ENCODE measurements at places on chromosomes 16 and 17. TPM values are rescaled to one million over a fixed set of nuclear protein-coding genes. Genes with fewer than 3 reads are reported as not detected.
A peak's percentile ranks its signal among the peaks of the same experiment; 100 is the strongest.

The KRT27 gene
- polyA plus RNA-seq: not detected

The DHX58 gene
- 10.7 TPM for polyA plus RNA-seq

The KRT16 gene
- polyA plus RNA-seq: not detected

GRCh38 chr17:75910699-75911098 is 6.0 kb upstream of the MRPL38 start:
- H3K36me3 ChIP-seq: no peaks in the 10 kb centered on the region
- no peaks in the 10 kb centered on the region for H3K27me3 ChIP-seq
- H3K4me1 ChIP-seq: peaks cover 5% of the 10 kb centered on the region
- no peak for DNase-seq

DNA sequence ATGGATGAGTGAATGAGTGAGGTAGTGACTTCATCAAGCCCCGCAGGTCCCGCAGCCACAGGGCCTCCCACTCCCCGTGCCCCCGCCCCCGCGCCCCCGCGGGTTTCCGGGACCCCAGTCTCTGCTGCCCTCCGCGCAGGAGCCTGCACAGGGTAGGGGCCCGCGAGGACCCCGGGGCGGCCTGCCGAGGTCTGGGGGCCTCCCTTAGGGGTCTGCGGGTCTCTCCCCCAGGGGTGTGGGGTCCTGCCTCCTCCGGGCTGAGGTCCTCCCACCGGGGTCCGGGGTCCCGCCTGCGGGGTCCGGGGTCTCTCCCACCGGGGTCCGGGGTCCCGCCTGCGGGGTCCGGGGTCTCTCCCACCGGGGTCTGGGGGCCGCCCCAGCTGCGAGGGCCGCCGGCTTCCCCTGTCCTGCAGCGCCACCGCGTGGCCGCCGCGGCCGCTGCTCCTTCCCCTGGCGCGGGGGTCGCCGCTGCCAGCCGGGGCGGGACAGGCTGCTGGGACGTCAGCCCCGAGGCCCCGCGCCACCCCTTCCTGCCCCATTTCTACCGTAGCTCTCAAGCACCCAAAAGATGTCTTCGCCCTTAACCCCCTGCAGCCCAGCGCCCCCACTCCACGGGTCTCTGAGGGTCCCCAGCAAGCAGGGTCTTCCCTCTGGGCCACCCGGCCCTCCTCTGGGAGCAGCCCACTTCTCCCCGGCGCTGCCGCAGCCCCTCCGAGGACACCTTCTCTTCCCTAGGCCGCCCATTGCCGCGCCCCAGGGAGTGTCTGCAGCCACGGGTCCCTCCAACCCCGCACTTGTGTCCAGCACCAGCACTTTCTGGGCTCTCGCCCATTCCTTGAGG is 10.4 kb upstream of the CHMP6 start:
- no peak overlapping the region for H3K27ac ChIP-seq
- peaks cover 4% of the 10 kb centered on the region for H3K27me3 ChIP-seq
- peak; percentile 27 for DNase-seq
- no peaks in the 10 kb centered on the region for H3K36me3 ChIP-seq

- H3K27me3 ChIP-seq: no peaks in the 10 kb centered on the region
- no peaks in the 10 kb centered on the region for H3K4me1 ChIP-seq
- no peak overlapping the region for H3K4me3 ChIP-seq
- H3K36me3 ChIP-seq: no peaks in the 10 kb centered on the region
- DNase-seq: no peak
- no peak overlapping the region for H3K27ac ChIP-seq
These were observed 8.9 kb downstream of the CHAD start for GRCh38 chr17:50459756-50460155.

DNA sequence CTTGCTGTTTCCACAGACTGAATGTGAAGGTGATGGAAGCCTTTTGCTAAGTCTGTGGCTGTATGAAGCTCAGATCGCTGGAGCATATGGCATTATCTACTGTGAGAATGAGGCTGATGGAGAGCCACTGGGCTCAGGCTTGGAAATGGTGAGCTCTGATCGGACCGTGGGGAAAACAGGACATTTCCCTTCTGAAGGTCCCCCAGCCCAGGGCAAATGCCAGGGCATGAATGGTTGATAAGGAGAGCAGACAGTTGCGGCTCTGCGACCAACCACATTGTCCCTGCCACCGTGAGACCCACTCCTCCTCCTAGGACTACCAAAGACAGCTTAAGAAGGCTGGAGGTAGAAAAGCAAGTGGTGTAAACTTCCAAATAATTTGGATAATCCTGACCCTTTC is 4.7 kb upstream of the CUEDC1 start:
- no peak overlapping the region for H3K27ac ChIP-seq
- peaks cover 10% of the 10 kb centered on the region for H3K27me3 ChIP-seq
- H3K36me3 ChIP-seq: no peaks in the 10 kb centered on the region
- DNase-seq: no peak
- no peak overlapping the region for H3K4me3 ChIP-seq
- H3K4me1 ChIP-seq: peaks cover 14% of the 10 kb centered on the region

- DNase-seq: no peak
- H3K27me3 ChIP-seq: no peaks in the 10 kb centered on the region
- no peaks in the 10 kb centered on the region for H3K4me1 ChIP-seq
- H3K36me3 ChIP-seq: peaks cover 28% of the 10 kb centered on the region
- H3K4me3 ChIP-seq: no peak overlapping the region
These were observed 62.5 kb downstream of the N4BP1 start for GRCh38 chr16:48547530-48547929.

- no peaks in the 10 kb centered on the region for H3K27me3 ChIP-seq
- no peaks in the 10 kb centered on the region for H3K4me1 ChIP-seq
- H3K27ac ChIP-seq: no peak overlapping the region
- H3K36me3 ChIP-seq: no peaks in the 10 kb centered on the region
- DNase-seq: no peak
- no peak overlapping the region for H3K4me3 ChIP-seq
These were observed 43.5 kb downstream of the GINS3 start for GRCh38 chr16:58435779-58436178.

DNA sequence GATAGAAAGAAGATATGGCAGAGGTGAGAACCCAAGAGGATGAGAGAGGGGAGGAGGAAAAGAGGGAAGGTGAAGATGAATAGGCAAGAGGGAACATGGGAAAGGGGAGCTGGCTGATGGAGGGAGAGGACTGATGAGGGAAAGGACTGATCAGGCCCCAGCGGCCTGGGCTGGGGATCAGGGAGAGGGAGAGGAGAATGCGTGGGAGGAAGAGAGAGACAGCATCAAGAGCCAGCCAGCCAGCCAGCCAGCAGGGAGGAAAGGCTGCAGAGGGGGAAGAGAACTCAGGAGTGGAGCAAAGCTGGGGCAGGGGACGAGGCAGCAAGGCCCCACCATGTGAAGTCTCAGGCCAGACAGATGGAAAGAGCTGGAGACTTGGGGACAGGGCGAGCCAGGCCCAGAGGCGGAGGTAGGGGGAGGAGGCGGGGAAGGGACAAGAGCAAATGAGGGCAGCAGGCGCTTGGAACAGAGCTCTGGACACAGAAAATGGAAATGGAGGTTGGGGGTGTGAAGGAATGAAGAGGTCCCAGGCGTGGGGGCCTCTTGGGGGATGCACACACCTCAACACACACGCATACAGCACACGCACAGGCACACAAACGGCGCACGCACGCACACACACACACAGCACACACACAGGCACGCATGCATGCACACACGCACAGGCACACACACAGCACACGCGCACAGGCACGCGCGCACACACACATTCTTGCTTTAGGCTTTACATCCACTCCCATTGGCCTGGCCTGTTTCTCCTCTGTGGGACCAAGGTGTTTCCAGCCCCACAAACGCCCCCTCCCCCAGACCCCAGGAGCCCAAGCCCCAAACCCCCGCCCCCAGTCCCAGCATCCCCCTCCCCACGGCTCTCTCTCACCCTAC is 12.3 kb downstream of the DLG4 start:
- H3K36me3 ChIP-seq: no peaks in the 10 kb centered on the region
- H3K27ac ChIP-seq: no peak overlapping the region
- DNase-seq: no peak
- H3K4me3 ChIP-seq: no peak overlapping the region

- no peak for DNase-seq
- H3K27me3 ChIP-seq: no peaks in the 10 kb centered on the region
- no peak overlapping the region for H3K27ac ChIP-seq
- H3K4me3 ChIP-seq: no peak overlapping the region
- H3K36me3 ChIP-seq: no peaks in the 10 kb centered on the region
These were observed 42.4 kb downstream of the RNF157 start for GRCh38 chr17:76197911-76198310.

DNA sequence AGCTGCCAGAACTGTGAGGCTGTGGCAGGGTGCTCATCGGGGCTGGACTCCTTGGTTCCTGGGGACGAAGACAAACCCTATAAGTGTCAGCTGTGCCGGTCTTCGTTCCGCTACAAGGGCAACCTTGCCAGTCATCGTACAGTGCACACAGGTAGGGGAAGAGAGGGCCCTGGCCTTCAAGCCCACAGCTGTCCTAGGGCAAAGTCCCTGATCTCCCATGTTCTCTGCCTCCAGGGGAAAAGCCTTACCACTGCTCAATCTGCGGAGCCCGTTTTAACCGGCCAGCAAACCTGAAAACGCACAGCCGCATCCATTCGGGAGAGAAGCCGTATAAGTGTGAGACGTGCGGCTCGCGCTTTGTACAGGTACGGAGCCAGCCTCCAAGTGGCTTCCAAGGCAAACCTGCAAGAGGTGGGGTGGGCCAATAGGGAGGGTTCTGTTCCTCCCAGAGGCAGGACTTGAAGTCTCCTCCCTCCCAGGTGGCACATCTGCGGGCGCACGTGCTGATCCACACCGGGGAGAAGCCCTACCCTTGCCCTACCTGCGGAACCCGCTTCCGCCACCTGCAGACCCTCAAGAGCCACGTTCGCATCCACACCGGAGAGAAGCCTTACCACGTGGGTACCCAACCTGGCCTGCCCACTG is 3.7 kb downstream of the BCL6B start:
- H3K4me3 ChIP-seq: no peak overlapping the region
- no peak overlapping the region for H3K27ac ChIP-seq
- H3K4me1 ChIP-seq: peaks cover 44% of the 10 kb centered on the region
- no peaks in the 10 kb centered on the region for H3K36me3 ChIP-seq
- no peaks in the 10 kb centered on the region for H3K27me3 ChIP-seq

DNA sequence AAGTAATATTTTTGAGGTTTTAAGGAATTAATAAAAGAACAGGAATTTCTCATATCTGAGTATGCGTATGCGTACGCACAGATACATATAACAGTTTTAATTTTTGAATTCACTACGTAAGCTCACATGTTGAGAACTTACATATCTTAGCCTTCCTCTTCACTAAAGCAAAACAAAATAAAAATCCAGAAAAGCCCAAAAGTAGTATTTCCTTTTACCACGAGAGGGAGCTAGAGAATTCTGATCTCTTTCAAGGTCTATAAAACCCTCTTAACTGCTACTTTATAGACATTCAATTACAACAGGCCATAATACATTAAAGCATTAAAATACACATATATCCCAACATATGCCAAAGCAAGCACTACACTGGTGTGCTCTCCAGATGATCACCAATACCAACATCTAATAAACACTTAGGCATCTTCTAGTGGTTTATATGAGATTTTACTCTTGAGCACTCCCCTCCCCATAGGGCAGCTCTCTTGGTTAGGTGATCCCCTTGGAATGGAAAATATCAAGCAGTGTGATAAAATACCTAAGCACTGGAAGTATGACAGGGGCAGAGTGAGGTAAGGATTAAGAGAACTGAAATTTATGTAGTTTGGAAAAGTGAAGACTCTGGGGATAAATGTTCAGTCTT is 94.0 kb downstream of the SKAP1 start:
- H3K4me1 ChIP-seq: peaks cover 6% of the 10 kb centered on the region
- H3K4me3 ChIP-seq: no peak overlapping the region
- no peaks in the 10 kb centered on the region for H3K27me3 ChIP-seq
- no peak overlapping the region for H3K27ac ChIP-seq
- peaks cover 3% of the 10 kb centered on the region for H3K36me3 ChIP-seq
- DNase-seq: peak; percentile 48

- no peak overlapping the region for H3K27ac ChIP-seq
- H3K27me3 ChIP-seq: no peaks in the 10 kb centered on the region
- H3K4me1 ChIP-seq: peaks cover 14% of the 10 kb centered on the region
- H3K4me3 ChIP-seq: peak overlapping the region; percentile 78
These were observed 608 bp downstream of the AXIN2 start for GRCh38 chr17:65560628-65561451.

All from CD8-positive, alpha-beta memory T cell (primary cell).